CD4-positive, alpha-beta T cell treated with Interleukin-4 for 4 hours (primary cell): ENCODE measurements at places on chromosomes 1 and 21.

- no peak for DNase-seq
Measured at GRCh38 chr1:164559342-164560051, 513 bp downstream of the PBX1 start.

DNA sequence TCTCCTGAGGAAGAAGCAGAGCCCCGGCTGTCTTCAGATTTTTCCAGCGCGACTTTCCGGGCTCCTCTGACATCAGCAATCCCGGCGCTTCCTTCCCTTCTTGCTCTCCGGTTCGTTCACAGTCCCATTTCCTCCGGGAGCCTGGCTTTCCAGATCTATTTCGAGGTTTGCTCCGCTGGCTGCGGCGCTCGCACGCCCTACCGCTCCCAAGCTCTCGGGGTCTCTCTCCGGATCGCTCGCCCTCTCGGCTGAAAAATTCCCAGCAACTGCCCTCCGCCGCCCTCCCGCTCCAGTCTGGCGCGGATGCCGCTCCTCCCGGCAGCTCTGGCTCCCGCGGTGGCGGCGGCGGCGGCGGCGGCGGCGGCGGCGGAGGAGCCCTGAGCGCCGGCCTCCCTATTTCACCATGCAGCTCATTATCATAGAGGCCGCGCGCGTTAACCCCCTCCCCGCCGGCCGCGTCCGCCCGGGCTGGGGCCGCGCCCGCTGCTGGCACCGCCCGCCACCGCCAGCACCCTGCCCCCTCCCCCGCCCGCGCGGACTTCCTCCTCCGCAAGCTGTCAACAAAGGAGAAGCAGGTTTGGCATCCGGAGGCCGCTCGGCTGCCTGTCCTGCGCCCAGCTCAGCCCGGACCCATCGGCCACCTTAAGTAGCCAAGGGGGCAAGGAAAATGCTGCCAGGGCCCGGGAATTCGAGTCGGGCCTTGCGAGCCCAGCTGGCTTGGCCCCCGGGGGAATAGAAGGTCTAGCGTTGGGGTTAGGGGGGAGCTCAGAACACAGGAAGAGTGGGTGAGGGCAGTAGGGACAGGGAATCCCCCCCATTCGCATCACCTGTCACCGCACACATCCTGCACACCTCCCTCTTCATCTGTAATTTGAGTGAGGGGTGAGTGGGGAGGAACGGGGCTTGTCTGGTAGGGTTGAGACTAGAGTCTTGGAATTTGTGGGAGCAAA, at the start of gene PLXNA2:
Gene PLXNA2 (minus strand): TSS at position 418 of the 950 bp plus-strand sequence. CDS start 26,462 bp downstream, outside the sequence.
- DNase-seq, result peak; percentile 58

GRCh38 chr1:113141650-113142473, 68.9 kb downstream of the LRIG2 start:
- no peak for DNase-seq

GRCh38 chr1:230549625-230550024, 92.7 kb upstream of the COG2 start:
- no peak for DNase-seq

GRCh38 chr1:217331698-217332097, 299.2 kb downstream of the GPATCH2 start:
- no peak for DNase-seq

GRCh38 chr1:24586970-24587820, 31.3 kb downstream of the NCMAP start:
- peak; percentile 80 for DNase-seq
